ENCODE measurements at places on chromosomes 2 and 18.
A peak's percentile ranks its signal among the peaks of the same experiment; 100 is the strongest.

DNA sequence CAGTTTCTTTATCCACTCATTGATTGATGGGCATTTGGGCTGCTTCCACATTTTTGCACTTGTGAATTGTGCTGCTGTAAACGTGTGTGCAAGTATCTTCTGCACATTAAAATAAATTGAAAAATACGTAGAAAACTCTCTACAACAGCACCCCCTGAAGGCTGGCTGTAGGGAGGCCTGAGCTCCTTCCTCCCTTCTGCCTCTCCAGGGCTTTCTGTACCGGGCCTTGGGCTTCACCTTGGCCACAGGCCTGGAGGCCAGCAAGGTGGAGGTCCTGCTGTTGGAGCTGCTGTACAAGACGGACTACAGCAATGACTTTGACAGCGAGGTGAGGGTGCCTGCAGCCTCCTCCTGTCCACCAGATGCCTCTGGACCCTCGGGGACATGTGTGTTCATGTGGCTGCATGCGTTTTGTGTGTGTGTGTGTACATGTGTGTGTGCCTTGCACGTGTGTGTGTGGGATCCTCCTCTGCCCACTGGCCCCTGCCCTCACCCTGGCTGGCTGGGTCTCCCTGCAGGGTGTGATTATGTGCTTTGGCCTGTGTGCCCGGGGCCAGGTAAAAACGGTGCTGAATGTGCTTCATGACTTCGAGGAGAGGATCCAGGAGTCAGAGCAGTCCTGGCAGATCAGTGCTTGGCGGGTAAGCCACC is 29.2 kb downstream of the MROH2A start:
- no peak for DNase-seq

GRCh38 chr2:38934742-38935141 is 45.1 kb downstream of the ARHGEF33 start:
- no peak for DNase-seq

DNA sequence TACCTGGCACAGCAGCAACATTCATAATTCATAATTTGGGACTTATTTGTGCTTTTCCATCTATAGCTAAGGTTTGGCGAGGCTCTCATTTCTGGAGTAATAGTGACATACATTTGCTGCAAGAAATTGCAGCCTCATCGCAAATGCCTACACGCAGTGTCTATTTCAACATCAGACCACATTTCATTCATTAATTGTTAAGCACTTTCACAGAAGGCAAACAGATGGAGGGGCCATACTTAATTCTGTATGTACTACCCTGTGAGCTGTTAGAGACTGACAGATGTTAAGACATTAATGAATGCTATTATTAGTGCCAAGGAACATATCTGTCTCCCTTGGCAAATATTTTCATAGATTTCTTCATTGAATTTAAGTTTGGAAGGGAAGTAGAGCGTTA is 125.7 kb downstream of the UXS1 start:
- no peak for DNase-seq

- DNase-seq = no peak
These were observed 81.7 kb downstream of the BCL2L11 start for GRCh38 chr2:111202266-111203040.

DNA sequence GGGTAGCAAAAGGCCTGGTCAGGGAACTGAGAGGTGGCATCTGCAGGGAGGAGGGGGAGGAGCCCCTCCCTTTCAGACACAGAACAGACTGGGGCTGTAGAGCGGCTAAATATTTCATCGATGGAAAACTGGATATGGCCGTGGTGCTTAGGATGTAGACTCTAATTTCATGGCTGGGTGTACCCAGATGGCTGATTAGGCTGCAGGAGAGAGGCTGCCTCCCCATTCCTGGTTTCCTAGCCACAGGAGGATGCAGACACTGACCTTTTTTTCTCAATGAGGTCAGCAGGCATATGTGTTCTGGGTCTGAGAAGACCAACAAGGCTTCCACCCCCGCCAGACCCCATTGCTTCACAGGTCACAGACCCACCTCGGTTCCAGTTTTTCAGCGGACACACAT is 79.3 kb upstream of the STPG4 start:
- DNase-seq = no peak

GRCh38 chr2:233513953-233514655 is 52.5 kb downstream of the USP40 start:
- no peak for DNase-seq

DNA sequence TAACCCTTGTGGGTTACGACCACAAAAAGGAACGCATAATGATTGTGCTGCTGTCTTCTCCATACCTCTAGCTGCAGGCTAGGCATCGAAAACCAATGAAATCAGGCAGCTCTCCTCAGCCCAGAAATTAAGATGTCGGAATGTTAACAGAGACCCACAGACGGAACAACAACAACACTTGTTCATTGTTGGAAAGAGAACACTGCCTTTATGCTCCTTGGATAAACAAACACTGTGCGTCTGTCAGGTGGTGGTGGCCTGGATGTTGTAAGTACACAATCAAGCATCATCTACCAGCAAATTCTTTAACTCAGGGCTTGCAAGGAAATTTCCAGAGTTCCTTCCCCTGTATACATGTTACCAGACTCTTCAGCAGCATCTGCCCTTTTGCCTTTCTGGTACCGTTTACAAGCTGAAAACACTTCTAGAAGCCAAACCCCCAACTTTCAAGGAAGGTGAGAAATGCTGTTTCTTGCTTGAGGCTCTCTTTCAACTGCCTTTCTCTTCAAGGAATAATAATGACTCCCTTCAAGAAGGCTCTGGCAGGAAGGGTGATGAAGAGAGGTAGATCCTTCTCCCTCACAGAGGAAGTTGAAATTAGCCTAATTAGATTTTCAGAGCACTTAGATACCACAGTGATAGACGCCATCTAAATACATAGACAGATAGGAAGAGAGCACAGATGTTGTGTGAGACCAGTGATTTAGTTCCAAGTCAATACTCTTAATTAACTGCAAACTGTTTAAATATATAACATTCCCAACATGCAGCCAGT is 332.7 kb downstream of the ZNF521 start:
- DNase-seq = no peak

DNA sequence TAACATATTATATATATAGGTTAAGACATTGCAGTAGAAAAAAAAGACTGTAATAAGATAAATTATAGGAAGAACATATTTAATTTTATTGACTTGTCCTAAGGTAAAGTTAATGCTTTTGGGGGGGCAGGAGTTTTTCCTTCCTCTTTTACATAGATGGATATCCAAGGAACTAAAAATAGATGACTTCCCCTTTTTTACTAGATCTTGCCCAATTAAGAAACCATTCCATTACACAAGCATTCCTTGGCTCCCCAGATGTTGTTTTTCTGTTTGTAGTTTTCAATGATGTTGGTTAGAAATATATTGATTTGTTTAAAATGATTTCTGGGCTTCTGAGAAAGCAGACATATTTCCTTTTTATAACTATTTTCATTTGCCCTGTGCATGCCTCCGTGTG is 22.4 kb upstream of the PMAIP1 start:
- DNase-seq = no peak

DNA sequence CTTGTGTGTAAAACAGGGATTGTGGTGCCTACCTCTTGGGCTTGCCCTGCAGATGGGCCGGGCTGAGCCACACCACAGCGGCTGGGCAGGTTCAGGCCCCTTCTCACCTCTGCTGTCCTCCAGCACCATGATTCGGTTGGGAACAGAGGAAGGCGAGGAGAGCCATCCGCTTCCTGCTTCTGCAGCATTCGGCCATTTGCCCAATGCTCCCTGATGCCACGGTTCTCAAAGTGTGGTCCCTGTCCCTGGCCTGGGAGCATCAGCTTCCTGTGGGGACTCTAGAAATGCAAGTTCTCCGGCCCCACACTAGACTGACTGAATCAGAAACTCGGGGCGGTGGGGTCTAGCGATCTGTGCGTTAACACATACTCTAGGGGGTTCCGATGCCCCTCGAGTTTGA is 65.1 kb downstream of the RRM2 start:
- DNase-seq = no peak

DNA sequence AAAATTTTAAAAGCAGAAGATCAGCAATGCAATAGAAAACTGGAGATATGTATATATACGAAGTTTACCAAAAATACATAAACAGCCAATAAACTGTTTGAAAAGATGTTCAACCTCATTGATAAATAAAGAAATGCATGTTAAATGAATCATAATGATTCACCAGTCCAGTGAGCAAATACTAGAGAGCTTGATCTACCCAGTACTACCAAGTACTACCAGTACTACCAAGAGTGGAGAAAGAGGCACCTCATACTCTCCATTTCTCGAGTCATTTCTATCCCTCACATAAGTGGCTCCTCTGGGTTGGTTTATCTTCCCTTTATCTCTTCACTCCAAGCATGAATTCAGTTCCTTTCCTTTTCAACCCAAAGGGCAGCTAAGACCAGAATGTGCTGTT is 138.9 kb downstream of the MREG start:
- no peak for DNase-seq

GRCh38 chr2:131425231-131425941 is 50.5 kb upstream of the TUBA3D start:
- no peak for DNase-seq

DNA sequence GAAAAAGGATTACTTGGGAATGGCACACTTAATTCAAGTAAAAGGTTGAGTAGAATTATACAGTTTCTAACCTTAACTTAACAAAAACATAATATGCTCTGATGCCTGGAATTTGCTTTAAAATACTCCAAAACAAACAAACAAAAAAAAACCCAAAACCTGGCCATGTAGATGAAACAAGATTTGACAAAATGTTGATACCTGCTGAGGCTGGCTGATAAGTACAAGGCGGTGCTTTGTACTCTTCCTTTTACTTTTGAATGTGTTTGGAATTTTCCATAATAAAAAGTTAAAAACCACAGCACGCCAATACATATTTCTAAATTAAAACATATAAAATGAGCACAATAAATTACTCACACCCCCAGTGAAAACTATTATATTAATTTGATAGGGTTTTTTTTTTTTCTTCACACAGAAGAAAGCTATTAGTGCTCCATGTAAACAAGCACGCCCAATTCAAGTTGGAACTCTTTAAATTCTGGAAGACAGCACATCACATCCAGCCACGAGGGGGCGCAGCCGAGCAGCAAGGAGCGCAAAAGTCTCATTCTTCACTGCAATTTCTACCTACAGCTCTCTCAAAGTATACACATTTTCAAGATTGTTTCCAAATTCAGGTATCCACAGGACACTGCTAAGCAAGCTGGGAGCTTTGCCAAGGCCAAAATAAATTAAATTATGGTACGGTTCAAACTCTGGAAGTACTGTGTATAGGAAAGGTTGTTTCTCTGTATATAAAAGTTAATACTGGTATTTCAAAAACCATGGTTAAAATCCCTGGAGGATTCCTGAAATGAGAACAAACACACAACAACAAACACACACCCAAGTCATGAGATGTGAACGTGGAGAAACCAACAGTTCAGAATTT is 7.5 kb downstream of the SERTAD2 start:
- DNase-seq = peak; percentile 80

DNA sequence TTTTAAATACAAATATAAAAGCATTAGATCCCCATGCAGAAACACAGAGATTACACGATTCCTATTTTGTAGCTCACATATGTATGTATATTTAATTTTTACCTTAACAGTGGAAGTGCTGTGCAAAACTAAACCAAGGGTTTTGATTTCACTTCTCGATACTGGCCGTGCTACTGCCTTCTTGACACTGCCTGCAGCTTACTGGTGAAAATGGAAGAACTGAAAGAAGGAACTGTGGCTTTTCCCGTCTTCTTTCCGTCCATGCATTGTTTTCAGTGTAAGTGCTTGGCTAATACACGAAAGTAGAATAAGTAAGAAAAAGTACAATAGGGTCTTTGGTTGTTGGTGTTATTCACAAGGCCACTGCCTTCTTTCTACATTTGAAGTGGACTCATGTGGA is 129.5 kb downstream of the NDUFA10 start:
- DNase-seq = no peak

DNA sequence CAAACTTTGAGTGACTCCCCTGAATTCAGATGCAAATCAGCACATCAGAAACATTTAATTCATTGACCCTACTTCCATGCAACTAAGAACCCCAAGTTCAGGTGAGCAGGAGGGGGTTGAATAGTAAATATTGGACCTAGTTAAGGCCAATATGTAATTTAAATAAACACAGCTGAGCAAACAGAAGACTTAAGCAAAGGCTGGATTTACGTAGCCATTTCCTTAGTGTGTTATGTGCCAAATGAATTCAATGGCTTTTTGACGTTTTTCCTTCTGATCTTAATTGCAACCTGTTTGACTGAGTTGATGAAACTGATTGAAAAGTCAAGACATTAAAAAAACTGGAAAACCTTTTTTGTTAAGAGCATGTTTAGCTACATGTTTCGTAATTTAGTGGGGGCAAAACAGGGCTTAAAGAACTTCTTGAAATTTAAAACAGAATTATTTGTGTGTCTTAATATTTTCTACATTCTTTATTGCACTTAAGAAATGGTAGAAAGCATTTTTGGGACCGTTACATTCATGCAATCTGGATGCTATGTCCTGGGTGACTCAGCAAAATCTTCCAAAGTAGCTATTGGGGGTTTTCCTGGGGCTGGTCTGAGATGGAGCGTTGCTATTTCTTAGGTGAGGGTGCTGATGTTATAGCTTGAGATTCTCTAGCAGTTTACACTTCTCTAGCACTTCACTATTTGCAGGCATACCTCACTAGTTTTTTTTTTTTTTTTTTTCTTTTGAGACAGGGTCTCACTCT is 25.5 kb upstream of the KCNE4 start:
- DNase-seq = no peak

DNA sequence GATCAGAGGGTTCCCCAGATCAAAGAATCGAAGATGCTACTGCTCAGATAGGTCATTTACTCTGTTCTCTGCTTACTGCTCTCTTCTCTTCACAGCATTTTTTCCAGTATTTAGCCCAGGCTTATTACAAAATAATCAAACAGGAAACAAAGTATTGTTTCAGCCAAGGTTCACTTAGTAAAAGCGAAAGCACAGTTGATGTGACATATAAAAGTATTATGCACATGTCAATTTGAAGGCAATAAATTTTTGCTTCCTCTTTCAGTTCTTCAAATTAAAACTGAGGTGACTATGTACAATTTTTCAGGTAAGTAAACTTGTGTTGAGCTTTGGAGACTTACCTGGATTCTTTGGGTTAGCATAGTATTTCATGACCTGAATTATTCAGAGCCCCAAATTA is 262.8 kb upstream of the CHST9 start:
- DNase-seq = no peak

DNA sequence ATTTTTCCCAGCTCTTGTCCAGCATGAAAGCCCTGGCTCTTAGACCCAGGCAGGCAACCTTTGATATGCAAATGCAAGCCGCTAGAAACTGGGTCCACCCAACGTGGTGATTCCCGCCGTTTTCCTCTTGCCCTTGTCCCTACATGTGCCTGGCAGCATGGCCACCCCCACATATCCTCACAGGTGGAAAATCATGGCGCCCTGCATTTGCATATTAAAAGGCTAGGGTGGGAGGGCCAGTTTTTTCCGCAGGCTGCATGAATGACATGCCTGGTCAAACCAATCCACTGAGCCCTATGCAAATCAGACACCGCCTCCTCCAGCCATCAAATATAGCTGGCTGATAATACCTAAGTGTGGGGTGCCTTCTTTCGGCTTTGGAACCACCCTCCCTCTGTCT is 1091.8 kb upstream of the NXPH2 start:
- DNase-seq = no peak

Data from SK-N-MC (cell line).